ENCODE measurements at places on chromosomes 5 and 9.

GRCh38 chr9:112755016-112755427, 4.5 kb downstream of the SNX30 start:
- DNase-seq, result no peak

DNA sequence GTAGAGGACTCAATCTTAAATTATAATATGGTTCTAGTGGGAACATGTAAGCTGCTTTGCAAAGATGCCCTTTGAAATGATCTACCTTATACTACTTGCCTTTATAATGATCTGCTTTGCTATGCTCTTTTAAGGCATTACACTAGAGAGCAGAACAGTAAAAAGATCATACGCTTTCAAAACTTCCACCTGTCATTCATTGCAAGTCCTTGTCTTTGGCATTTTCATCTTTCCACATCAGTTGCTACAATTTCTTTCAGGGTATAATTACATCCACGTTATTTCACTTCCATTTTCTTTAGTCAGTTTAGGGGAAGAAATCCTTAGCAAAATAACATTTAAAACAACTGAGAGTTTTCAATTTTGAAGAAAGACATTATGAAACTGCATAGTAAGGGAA, 80.3 kb downstream of the ACTBL2 start:
- no peak for DNase-seq

GRCh38 chr5:100430268-100431195, 104.6 kb upstream of the FAM174A start:
- peak; percentile 21 for DNase-seq

DNA sequence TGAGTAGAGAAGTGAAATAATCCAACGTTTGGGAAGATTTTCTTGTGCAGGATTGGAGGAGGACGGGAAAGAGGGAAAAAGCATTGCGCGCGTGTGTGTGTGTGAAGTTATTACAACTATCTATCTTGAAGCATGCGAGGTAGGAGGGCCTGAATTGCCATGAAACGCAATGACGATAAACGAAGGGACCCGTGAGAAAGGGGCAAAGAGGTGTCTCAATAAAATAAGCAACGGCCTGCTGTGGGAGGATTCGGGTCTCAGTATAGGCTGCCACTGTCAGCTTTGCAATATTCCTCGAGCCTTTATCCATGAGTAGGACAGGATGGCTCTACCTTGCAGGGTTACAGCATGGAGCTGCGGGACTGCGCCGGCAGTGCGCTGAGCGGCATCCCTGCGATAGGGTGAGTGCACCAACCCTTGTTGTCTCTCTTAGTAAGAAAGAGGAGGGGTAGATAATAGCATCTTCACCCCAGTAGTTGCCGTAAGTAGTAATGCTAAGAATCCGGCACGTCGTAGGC, 631 bp upstream of the RCL1 start:
- DNase-seq, result no peak

GRCh38 chr5:28402590-28403301, 1364.4 kb upstream of the CDH9 start:
- no peak for DNase-seq

DNA sequence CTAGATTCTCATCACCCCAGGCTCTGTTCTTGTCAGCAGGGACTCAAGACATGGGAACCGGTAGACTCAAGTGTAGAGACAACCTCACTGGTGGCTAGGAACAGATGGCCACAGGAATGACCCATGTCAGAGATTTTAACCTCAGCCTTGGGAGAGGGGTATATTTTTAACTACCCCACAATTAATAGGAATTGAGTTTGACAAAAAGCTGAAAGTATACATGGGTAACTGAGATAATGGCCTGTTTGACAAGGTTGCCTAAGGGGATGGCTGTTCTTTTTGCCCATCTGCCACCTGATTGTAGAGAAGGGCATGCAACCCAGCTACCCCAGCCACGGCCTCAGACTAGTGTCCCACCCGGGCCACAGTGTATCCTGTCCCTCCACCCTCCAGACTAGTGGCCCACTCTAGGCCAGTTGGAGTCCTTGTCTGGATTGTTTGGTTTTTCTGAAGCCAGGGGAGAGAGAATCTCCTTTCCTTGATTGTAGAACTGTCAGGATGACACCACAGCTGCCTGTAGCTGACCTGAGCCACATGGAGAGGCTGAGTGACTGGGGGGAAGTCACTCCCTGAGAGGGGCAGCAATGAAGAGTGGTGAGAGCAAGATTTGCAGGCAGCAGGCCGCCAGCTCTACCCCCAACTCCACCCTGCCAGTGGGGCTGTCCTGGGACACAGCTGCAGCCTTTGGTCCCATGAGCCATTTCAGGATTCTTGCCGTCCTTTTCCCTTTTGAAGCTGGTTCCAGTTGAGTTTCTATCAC, 14.6 kb upstream of the ANGPTL2 start:
- DNase-seq, result no peak

DNA sequence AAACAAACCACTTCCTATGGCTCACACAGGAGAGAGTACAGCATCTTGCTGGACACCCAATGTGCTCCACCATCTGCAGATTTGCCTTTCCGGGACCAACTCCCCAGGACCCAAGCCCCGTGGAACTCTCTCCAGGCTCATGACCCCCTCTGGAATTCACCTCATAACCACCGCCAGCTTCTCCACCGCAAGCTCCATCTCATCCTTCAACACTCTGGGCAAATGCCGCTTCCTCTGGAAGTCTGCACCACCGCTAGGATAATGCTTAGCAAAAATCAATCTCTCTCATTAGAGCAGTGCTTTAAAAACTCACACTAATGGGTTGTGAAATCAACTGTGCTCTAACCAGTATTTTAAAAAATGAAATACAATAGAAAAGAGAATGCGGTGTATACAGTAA, 150.0 kb downstream of the COL23A1 start:
- DNase-seq, result no peak

DNA sequence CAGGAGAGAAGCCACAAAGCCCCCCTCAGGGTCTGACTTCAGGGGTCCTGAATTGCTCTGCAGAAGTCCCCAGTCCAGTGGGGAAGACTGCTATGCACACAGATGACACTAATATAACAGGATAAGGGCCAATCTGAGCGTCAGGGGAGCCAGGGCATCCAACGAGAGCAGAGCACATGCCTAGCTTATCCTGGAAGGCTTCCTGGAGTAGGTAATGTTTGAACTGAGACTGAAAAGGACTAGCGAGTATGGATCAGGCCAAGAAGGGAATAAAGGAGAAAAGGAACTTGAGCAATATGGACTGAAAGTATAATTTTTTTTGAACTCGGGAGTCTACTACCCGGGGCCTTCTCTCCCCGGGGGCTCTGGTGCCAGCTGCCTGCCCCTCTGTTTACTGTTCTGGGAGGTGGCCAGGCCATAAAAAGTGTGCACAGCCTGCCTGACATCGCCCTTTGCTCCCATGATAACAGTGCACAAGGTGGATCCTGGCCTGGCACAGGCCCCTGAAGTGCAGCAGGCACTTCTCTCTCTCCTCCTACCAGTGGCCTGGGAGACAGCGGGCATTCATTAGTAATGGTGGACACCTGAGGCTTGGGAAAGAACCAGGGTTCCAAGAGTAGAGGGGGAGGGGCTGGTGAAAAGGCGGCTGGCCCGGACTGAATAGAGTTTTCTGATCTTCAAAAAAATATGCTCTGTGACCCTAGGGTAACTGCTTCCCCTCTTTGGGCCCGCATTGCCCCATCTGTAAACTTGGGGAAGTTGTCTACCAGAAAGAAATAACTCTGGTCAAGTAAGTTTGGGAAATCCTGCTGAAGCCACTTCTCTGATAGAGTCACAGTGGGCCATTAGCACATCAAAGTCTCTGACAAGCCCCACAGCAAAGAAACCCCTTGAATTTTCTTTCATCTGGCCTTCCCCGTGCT, 4.6 kb upstream of the SLC6A7 start:
- DNase-seq, result no peak

GRCh38 chr9:115849679-115850412, 303.7 kb upstream of the PAPPA start:
- DNase-seq, result no peak

DNA sequence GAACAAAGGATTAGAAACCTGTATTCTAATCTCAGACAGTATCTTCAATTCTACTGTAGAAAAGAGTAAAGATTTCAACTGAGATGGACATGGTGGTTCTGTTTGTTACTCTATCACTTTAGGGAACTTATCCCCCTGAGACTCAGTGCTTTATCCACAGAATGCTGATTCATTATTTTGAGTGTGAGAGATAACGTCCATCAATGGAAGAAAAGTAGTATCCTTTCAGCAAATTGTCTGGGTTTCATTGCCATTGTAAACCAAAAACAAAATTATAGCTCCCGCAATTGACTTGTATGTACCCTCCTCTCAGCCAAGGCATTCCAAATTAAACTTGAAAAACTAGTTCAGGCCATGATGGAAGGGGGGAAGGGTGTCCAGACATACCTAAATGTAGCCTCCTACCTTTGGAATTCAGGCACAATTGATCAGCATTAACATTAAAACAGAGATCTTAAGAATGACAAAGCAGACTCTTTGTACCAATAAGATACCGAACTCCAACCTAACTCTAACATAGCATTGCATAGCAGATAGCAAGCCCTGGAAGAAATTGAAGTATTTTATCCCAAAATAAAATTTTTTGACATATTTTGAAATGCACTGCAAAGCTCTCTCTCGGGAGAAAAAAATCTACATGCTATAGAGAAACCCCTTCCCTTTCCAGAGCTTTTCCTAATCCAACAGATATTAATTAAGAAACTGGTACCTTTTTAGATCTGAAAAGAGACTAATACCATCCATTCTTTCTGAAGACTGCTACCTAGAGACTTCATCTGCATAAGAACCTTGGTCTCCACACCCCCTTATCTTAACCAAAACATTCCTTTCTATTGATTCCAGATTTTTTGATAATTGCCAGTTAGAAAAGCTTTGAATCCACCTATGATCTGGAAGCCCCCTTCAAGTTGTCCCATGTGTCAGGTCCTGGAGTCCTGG, 1055.7 kb downstream of the PTPRD start:
- no peak for DNase-seq

DNA sequence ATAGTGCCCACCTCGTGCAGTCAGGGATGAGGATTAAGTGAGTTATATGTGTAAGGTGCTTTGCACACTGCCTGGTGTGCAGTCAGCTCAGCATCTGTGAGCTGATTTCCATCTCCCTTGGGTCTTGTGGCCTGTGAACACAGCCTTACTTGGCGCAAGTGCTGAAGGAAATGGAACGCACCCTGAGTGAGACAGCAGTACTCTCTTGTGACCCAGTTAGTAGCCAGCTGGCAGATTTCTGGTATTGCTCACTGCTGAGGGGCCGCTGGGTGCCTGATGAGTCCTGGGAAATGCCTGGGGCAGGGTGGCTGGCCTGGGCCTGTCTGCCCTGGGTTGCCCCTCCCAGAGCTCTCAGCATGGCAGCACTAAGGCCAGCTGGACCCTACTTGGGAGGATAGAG, 90.9 kb upstream of the BOD1 start:
- peak; percentile 10 for DNase-seq

DNA sequence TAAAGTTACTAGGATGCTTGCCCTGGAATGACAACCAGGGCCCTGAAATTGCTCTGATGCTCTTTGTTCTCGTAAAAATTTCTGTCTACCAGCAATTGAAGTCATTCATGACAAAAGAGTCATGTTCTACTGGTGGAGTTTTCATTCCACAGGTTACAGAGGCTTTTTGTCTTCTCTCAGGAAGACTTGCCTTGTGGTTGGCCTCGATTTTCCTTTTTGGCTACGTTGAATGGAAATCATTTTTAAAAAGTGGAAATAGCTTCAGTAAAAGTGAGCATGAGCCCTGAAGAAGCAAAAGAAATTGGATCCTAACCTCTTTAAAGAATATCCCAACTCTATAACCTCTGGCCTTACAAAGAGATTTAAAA, 255.2 kb downstream of the AOPEP start:
- DNase-seq, result no peak

DNA sequence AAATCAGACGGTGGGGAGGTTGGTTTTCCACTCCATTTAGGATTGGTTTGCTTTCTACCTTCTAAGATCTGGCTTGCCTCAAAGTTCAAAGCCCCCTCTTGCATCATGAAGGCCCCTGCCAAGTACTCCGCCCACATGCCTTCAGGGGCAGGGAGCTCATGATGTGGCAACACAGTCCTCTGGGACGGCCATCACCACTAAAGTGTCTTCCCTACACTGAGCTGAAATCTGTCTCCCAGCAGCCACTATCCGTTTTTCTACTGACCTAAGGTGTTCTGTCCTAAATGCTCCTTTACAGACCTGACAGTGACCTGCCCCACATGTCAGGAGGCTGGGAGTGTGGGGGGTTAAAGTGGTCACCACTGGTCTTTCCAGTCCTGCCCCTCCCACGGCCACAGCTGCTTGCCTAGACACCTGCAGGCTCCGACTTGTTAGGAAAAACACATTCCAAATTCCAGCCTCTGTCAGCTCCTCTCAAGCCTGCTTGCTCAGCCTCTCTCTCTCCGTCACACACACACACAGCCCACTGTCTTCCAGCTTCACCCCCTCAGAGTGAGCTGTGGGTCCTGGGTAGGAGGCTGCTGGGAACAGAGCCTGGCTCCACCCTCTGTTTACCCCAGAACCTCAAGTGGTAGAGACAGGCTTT, 44.9 kb downstream of the SHB start:
- DNase-seq, result peak; percentile 83

GRCh38 chr9:134396258-134396742, 70.0 kb downstream of the RXRA start:
- no peak for DNase-seq

- DNase-seq, result no peak
These were observed 276.0 kb upstream of the DAP start for GRCh38 chr5:11037080-11037479.

DNA sequence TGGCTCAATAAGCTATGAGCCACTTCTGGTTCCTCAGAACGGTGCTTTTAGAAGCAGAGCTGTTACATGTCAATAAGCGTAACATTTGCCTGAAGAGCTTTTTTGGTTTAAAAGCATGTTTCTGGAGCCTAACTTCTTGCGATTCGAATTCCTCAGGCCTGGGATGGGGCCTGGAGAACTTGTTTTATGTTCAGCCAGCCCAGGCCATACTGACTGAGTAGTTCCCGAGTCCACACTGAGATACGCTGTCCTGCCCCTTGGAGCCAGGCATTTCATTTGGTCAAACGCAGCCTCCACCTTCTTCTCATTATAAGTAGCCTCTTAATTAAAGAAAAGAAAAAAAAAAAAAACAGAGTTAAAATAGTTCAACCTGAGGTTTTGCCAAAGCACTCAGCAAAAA, 260.6 kb upstream of the ANKRD55 start:
- no peak for DNase-seq

DNA sequence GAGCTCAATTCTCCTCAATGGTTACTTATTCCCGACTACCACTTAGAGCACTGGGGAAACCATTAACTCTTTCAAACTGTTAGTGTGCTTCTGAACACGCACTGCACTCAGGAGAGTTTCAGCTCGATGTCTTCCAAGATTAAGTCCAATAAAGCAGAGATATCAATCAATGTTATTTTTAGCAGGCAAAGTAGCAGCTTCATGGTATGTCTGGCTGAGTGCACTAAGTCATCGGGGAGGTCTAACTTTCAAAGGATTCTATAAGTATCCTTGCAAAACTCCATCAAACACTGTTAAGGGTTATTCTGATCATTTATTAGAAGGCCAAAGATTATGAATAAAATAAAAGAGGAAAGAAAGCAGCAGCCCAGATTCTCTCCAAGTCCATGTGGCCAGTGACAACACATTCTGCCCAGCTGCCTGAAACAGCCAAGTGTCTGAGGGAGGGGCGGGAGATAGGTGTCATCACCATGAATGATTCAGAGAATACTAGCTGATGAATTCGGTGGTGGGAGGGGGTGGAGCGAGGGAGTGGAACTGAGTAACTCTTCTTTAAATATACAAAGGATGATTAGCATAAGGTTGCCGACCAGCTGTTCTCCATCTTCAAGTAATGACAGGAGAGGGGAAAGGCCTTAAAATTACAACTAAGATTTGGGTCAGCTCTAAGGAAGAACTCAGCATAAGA, 21.3 kb downstream of the NREP start:
- DNase-seq, result no peak

GRCh38 chr9:109033941-109034700, 20.8 kb upstream of the CTNNAL1 start:
- DNase-seq, result no peak
